ENCODE measurements at places on chromosomes 13 and 19.

DNA sequence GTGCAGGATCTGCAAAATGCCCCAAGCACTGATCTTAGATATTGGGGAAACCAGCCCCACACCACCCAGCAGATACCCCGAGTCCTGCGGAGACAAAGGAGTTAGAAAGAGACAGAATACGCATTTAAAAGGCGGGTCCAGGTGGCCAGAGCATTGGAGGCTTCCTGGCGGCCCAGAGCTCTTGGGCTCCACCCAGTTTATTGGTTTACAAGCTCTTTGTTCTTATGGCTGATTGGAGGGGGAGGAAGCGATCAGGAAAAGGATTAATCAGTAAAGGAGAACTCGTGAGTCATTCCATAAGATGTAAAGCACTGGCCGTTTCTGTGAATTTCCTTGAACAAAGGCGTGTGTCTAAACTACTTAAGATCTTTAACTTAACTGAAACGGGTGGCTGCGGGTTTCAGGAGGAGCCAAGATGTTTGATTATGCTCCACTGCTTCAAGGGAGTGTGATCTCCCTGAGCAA lies 926 bp downstream of the ZNF587 start:
- DNase-seq = no peak

GRCh38 chr19:10416380-10417257 lies 3.7 kb upstream of the PDE4A start:
- peak; percentile 96 for DNase-seq

- no peak for DNase-seq
Measured at GRCh38 chr19:30696514-30696913, 324.3 kb downstream of the ZNF536 start.

DNA sequence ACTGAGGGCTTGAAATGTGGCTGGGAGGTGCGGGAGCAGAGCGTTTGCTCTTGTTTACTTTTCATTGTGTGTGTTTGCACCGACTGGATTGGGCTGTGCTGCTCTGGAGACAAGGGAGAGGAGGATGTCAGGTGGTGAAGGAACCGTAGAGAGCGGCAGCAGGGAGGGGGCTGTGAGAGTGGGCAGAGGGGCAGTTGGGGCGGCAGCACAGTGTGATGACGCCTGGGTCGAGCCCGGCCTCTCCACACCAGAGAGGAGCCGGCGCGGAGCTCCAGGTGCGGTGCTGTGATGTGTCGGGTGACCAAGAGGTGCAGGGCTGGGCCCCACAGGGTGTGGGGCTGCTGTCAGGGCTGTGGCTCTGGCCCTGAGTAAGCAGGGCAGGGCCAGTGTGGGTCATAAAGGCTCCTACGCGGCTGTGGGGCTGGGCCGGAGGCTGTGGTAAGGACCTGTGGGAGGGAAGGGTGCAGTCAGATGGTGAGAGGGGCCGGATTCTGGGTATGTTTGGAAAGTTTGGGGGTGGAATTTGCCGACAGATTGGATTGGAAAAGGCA lies 10.5 kb downstream of the NAXD start:
- no peak for DNase-seq

GRCh38 chr19:10701955-10702525 lies 801 bp downstream of the QTRT1 start:
- peak; percentile 70 for DNase-seq
